ENCODE measurements at places on chromosomes 13 and 19.

DNA sequence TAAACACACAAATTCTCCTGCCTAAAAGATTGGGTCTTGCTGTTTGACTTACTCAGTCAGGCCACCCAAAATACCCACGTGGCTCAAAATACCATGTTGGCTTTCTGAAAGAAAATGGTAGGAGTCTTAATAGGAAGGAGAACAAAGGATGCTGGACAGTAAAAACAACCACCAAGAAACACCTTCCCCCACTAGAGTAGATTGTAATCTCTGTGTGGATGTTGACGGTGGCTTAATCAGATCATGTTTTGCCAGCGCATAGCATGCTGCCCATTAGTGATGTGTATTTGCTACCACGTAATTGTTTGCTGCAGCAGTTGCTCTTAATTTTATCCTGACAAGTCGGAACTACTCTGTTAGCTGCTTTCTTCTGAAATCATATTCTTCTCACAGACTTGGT lies 1229.3 kb upstream of the SLC10A2 start:
- no peak for DNase-seq

DNA sequence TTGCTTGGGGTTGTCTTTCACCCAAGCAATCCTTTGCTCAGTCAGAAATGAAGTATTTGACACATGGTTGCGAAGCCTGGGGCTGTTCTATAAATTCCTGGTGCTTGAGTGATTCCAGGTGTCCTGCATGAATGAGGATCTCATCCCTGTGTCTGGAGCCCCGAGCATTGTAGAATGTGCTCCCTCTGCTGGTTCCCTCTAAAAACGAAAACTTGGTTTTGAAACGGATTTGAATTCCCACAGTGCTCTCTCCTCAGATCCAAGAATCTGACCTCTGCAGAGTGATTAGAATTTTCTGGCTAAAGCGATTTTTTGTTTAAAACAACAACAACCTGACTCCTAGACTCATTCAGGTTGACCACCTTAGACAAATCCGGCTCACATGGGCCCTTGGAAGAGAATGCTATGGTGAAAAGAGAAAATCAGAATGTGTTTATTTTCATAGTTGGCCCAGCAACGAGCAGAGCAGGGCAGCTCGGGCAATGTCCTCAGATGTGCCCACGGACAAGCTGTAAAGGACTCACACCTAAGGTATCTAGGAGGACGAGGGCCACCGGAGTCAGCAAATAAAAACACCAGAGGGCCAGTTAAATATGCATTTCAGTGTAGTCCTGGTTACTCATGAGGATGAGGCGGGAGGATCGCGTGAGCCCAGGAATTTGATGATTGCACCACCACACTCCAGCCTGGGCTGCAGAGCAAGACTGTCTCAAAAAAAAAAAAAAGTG lies 8.7 kb upstream of the ATP12A start:
- DNase-seq = no peak

DNA sequence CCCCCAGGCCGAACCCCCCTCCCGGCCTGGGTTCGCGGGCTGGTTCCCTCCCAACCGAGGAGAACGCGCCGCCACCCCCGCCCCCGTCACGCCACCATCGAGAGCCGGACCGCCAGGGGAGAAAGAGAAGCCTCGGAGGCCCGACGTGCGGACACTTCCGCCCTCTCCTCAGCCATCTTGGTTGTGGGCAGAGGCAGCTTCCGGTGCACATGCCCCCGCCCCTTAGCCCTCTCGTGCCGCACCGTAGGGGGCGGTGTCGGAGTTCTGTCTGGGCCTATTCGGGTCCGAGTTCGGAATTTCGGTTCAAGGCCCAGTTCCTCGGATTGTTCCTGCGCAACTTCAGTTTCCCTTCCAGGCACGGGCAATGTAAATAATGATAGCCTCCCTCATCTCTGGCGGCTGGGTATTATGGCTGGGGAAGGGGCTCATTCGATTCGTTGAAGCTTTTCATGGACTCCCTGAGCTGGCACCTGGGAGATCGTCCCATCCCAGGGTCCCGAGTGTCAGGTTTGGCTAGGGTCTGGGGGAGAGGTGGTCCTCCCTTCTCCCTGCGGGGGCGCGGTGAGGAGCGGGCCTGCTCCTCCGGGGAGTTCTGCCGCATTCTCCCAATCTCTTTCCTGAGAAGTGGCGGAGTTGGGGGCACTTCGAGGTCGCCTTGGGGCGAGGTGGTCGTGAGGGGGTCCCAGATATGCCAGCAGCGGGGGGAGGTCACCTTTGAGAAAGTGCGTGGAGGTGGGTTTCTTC lies at the start of the genes IER2 and STX10:
TSS of gene IER2 (plus strand) at position 225 of the 744 bp plus-strand sequence. CDS start 2,776 bp downstream, outside the sequence.
TSS of gene STX10 (minus strand) at position 189 of the 744 bp plus-strand sequence. CDS start 202 bp downstream, outside the sequence.
- DNase-seq = peak; percentile 77

- no peak for DNase-seq
Measured at GRCh38 chr13:36357692-36358091, 11.5 kb upstream of the SPART start.

GRCh38 chr19:18401580-18402112 lies 4.2 kb upstream of the LRRC25 start:
- no peak for DNase-seq

GRCh38 chr19:4951656-4952055 lies 17.3 kb upstream of the KDM4B start:
- no peak for DNase-seq

GRCh38 chr13:64627654-64628053 lies 2602.5 kb downstream of the PCDH9 start:
- DNase-seq = no peak

DNA sequence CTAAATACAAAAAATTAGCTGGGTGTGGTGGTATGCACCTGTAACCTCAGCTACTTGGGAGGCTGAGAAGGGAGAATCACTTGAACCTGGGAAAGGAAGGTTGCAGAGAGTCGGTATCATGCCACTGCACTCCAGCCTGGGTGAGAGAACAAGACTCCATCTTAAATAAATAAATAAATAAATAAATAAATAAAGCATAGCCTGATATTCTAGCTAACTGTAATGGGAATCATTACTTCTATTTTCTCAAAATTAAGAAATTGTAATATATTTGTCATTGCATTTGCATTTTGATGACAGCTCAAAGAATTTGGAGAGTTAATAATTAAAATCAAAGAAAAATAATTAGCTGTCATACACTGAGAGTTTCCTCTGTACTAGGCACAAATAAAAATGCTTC lies 561.1 kb downstream of the EFNB2 start:
- no peak for DNase-seq

DNA sequence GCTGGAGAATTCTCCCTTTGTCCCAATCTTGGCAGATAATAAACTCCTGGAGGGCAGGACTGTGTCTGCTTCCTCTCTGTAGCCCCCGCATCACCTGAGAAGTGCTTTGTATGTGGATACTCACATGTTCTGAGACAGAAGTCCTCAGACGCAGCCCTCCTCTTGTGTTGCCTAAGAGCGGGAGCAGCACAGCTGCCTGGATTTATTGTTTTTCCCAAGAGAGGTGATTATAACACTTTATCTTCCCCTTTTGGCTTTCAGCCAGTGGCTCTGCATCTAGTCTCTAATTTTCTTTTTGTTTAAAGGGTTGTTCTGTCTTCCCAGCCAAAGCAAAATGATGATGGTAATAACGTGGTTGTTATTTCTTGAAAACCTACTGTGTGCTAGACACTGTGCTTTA lies 36.1 kb downstream of the OLFM4 start:
- DNase-seq = no peak

DNA sequence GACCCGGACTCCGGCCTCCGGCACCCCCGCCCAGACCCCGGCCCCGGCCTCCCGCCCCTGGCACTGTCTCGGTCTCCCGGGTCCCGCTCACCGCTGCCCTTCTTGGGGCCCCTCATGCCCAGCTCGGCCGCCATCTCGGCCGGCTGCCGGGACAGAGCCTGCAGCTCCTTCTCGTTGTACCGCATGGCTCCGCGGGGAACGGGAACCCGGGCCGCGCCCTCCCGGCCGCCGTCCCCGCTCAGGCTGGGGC lies 140 bp downstream of the PLEKHJ1 start:
- DNase-seq = no peak

- no peak for DNase-seq
Measured at GRCh38 chr13:99002172-99002710, 24.4 kb upstream of the DOCK9 start.

GRCh38 chr13:109309625-109310363 lies 476.6 kb downstream of the IRS2 start:
- no peak for DNase-seq

GRCh38 chr13:42102961-42103865 lies 54.8 kb downstream of the DGKH start:
- DNase-seq = no peak

GRCh38 chr13:109657395-109657794 lies 129.0 kb downstream of the IRS2 start:
- no peak for DNase-seq

DNA sequence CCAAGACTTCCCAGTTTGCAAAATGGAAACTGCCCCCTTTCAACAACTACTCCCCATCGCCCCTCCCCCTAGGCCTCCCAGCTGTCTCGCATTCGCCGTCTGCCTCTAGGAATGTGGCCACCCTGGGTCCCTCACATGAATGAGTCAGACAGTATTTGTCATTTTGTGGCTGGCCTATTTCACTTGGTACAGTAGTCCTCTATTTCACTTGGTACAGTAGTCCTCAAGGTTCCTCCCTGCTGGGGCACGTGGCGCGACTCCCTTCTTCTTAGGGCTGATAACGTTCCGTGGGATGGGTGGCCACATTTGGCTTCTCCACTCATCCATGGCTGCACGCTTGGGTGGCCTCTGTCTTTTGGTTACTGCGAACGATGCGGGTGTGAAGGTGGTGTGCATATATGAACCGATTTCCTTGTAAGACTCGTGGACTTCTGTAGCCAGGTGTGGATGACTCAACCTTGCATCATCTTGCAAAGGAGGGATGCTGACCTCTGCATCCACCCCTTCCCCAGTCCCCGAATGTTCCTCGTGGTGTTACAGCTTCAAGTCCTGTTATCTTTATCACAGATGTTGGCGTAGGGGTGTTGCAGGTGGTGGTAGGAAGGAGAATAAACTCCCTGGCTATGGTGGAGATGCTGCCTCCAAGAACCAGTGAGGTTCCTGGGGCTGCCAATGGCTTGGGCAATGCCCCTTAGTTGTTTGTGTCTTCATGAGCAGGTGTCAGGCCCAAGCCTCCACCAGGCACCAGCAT lies 112.1 kb upstream of the SOX1 start:
- DNase-seq = no peak

GRCh38 chr13:106850973-106851650 lies 283.2 kb upstream of the ARGLU1 start:
- DNase-seq = no peak

DNA sequence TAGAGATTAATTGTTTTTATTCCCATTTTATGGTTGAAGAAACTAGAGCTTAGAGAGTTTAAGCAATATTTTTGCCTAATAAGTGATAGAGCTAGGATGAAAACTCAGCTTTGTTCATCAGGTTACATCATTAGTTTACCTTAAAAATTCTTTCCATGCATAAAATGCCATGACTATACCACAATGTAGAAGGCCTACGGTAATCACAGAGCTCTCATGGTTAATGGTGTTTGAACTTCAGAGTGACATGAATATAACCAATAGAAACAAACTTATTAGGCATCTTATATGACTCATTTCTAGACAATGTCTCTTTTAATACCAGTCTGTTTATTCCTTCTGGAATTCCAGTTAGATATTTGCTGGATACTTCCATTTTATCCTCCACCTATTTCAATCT lies 78.5 kb downstream of the FGF9 start:
- no peak for DNase-seq

GRCh38 chr19:3480383-3481091 lies at the start of gene SMIM24:
Gene SMIM24 (minus strand): TSS chr19:3480525. CDS start chr19:3480463, 62 bp downstream.
- DNase-seq = no peak

DNA sequence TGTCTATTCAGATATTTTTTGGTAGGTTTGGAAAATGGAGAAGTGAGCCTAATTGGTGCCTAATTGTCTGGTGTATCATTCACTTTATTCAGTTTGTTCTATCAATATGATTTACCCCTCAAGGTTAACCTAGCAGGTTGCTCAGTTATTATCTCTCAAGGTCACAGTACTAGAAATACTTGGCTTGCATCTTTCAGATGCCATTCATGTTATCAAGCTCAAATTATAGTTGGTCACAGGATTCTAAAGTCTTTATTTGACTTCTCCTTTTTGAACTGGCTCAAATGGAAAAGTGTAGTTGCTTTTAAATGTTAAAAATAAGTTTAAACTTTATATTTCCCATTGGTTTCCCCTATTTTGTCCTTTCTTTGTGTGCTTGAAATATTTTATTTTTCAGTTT lies 2.6 kb downstream of the KCNRG start:
- no peak for DNase-seq

DNA sequence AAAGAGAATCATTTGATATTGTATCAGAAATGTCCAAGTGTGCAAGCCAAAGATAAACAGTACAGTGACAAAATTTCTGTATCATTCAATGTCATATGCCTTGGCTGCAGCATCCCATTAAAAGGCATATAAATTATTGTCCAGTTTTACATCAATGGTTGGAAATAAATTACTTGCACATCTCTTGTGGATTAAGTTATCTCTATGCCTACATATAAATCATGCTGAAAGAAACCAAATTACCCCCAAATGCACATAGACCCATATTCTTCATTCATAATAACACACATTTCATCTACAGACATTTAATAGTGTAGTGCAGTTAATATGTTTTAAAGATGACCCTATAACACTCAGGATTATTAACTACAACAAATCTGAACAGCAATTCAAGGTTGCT lies 1415.7 kb upstream of the PCDH9 start:
- DNase-seq = no peak

- no peak for DNase-seq
Measured at GRCh38 chr19:18928018-18928805, 8.7 kb downstream of the DDX49 start.

GRCh38 chr13:23411706-23412105 lies 21.8 kb downstream of the SACS start:
- DNase-seq = no peak

GRCh38 chr19:35447606-35448469 lies at the start of gene FFAR2:
Gene FFAR2 (plus strand): TSS chr19:35448257. CDS start chr19:35449715, 1,458 bp downstream.
- no peak for DNase-seq

DNA sequence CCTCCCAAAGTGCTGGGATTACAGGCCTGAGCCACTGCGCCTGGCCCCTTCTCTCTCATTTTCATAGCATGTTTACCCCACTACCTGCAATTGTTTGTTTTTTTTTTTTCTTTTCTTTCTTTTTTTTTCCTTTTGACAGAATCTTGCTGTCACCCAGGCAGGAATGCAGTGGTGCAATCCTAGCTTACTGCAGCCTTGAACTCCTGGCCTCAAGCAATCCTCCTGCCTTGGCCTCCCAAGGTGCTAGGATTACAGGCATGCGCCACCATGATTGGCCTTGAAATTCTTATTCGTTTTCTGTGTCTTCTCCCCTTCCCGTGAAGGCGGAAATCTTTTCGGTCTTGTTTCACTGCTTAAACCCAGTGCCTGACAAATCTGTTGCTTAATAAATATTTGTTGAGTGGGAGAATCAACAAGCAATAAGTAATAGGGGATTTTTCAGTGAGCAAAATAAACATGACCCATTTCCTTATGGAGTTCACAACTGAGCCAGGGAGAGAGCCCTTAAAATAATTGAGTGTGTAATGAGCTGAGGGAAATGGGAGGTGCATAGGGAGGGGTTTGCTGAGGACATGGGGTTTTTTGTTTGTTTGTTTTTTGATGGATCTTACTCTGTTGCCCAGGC lies 1.8 kb upstream of the INSR start:
- no peak for DNase-seq

- no peak for DNase-seq
Measured at GRCh38 chr19:7545904-7546303, 10.4 kb downstream of the PNPLA6 start.

Measured in cerebellar nuclear complex (tissue), 1 donor.